Activated T-cell treated with anti-CD3 and anti-CD28 coated beads, Interleukin-2, amount 50 U/mL, for 24 hours (primary cell): ENCODE measurements at places on chromosomes 5 and 9.

DNA sequence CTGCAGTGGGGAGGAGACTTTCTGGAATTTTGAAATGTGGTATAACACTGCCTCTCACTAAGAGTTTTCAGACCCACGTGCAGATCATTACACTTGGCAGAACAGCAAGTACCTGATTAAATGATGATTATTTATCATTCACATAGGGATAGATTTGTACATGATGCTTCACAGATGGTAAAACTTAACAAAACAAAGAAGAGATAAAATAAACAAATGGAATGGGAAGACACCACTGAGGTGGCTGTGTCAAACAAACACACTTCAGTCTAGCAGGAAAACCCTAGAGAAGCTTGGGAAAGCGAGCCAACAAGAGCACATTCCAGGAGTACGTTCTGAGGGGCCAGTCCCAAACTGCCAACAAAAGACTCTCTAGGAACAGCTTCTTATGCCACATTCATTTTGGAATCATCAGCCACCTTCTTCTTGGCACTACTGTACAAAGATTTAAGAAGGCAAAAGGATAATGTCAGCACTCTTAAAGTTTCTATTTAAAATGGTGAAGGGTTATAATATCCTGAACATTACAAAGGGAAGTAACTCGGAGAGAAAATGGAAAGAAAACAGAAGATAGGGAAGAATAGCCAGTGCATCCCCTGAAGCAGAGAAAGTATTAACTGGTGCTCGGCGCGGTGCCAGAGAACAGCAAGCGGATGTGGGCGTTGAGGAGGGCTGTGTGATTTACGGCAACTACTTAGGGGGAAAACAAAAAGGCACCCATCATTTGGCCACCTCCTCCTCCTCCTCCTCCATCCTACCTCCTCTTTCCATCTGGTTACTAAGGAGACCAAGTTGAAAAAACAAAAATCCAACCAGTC is 1.6 kb downstream of the MED27 start:
- no peak for DNase-seq

- no peak for DNase-seq
Measured at GRCh38 chr5:3343211-3343610, 252.4 kb upstream of the IRX1 start.

- DNase-seq: no peak
Measured at GRCh38 chr9:106772523-106773290, 90.3 kb upstream of the ZNF462 start.

DNA sequence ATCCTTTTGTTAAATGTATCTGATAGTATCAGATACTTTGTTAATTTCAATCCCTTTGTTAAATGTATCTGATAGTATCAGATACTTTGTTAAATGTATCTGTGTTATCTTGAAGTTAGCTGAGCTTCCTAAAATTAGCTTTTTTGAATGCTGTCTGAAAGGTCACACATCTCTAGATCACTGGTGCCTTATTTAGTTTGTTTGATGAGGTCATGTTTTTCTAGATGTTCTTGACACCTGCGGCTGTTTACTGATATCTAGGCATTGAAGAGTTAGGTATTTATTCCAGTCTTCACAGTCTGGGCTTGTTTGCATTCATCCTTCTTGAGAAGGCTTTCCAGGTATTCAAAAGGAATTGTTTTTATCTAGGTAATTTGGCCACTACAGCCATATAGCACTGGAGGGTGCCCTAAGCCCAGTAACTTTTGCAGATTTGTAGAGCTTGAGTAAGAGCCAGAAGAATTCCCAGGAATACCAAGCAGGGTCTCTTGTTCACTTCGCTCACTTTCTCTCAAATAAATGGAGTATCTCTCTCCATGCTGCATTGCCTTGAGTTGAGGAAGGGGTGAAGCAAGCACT is 435.4 kb upstream of the GRAMD2B start:
- DNase-seq: no peak

- no peak for DNase-seq
Measured at GRCh38 chr9:96413302-96414221, 4.6 kb downstream of the ZNF367 start.

GRCh38 chr9:89454498-89455355 is 43.2 kb downstream of the SEMA4D start:
- DNase-seq: no peak

GRCh38 chr9:94887721-94888120 is 161.2 kb downstream of the AOPEP start:
- DNase-seq: no peak

DNA sequence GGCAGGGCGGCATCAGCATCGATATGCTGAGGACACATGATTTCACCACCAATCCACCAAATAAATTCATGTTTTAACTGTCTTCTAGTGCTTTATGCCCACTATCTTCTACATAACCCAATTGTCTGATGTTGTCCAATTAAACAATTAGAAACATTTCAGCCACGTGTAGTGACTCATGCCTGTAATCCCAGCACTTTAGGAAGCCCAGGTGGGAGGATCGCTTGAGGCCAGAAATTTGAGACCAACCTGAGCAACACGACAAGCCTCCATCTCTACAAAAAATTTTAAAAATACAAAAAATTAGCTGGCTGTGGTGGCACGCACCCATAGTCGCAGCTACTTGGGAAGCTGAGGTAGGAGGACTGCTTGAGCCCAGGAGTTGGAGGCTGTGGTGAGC is 128.1 kb downstream of the MYO10 start:
- DNase-seq: no peak
